Activated CD4-positive, alpha-beta memory T cell treated with anti-CD3 and anti-CD28 coated beads for 36 hours (primary cell): ENCODE measurements at places on chromosomes 3 and 15.

- no peak for DNase-seq
Measured at GRCh38 chr3:171412054-171412453, 48.2 kb downstream of the TNIK start.

GRCh38 chr3:126459111-126459762 lies 16.5 kb downstream of the ZXDC start:
- DNase-seq = no peak

GRCh38 chr3:23035927-23036640 lies 167.0 kb upstream of the UBE2E2 start:
- DNase-seq = peak; percentile 9

- no peak for DNase-seq
Measured at GRCh38 chr15:47294765-47295259, 422.5 kb upstream of the SEMA6D start.

GRCh38 chr15:69417581-69417980 lies 3.4 kb downstream of the KIF23 start:
- no peak for DNase-seq

DNA sequence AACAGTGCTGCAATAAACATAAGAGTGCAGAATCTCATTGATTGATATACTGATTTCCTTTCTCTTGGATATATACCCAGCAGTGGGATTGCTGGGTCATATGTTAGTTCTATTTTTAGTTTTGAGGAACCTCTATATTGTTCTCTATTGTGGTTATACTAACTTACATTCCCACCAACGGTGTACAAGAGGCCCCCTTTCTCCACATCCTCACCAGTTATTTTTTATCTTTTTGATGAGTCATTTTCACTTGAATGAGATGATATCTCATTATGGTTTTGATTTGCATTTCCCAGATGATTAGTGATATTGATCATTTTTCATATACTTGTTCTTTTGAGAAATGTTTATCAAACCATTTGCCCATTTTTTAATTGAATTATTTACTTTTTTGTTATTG lies 12.4 kb upstream of the IREB2 start:
- DNase-seq = no peak

DNA sequence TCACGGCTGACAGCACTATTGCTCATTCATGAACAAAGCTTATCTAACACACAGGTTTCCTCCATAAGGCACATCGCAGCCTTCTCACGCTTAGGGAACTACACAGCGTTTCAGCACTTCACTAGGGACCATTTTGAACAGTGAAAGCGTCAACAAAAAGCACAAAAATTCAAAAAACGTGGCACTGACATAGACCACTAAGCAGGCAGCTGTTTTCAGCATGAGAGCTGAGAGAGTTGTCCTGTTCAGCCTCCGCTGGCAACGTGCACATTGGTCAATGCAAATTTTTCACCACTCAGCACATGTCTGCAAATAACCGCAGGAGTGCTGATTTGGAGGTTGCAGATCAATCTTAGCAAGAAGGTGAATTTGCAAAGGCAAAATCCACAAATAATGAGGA lies 109.2 kb downstream of the LRRK1 start:
- DNase-seq = no peak

- DNase-seq = no peak
Measured at GRCh38 chr15:93150910-93151881, 62.2 kb upstream of the RGMA start.

DNA sequence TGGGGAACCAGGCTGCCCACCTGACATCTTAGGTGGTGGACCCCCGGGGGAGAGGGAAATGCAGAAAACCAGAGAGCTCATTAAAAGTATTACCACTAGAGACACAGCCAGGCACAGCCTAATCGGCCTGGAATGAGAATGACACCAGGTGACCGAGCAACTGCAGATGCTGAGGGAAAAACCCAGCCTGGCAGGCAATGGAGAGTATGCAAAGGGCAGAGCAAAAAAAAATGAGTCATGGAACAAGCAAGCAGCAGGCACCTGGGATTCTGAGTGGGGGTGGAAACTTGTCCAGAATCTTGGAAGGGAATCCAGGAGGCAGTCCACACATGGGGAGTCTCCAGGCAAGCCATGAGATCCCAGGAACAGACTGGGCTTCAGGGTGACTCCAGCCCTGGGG lies 183.7 kb upstream of the LRRN1 start:
- no peak for DNase-seq

DNA sequence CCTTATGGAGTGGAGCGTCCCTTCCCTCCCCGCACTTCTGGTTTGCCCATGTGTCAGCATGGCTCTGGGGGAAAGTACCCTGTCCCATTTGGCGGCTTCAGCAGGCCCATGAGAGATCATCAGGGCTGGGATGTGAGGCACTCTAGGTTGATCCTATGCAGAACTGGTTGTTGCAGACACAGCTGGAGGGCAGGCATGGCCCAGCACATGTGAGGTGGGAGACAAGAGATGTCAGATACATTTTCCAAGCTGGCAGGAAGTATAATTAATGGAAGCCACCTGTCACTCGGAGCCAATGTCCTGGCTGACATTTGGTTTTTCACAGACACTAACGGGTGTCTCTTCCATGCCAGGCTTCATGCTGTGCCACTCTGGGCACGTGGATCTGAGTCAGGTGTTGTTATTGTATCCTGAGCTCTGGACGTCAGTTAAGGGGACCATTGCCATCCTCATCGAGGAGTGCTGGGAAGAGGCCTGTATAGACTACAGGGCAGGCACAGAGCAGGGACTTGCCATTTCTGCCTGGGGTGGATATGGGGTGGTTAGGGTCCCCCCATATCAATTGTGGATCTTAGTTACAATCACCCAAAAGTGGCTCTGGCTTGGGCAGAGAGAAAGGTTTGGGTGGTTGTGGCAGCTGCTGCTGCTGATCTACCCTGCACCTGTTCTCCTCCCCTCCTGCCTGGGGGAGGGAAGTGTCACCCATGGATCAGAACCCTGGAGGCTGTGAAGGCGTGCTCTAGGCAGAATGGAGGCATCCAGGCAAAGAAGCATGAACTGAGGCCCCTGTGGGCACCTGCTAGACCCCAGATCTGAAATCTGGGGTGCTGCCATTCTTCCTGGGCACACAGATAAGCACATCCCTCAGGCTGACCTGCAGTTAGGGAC lies 140.7 kb downstream of the FBLN2 start:
- no peak for DNase-seq

- no peak for DNase-seq
Measured at GRCh38 chr3:119310071-119310470, 15.9 kb downstream of the ARHGAP31 start.

DNA sequence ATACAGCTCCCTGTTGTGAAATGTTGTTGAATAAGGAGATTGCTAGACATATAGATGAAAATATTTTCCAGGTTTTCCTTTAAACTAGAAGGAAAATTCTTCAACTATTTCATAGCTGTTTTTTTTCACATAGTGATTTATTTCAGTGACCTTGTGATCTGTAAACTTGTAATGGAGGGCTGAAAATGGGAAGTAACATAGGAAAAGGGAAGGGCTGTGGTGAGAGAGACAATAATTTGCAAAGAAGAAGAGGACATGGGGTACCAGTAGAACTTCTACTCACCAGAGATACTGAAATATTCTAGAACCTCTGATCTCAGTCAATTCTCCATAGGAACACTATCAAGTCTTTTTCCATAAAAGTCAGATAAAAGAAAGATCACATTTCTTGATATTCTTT lies 60.4 kb downstream of the PLS1 start:
- DNase-seq = no peak

GRCh38 chr3:104180906-104181305 lies 1185.8 kb upstream of the ALCAM start:
- DNase-seq = no peak

DNA sequence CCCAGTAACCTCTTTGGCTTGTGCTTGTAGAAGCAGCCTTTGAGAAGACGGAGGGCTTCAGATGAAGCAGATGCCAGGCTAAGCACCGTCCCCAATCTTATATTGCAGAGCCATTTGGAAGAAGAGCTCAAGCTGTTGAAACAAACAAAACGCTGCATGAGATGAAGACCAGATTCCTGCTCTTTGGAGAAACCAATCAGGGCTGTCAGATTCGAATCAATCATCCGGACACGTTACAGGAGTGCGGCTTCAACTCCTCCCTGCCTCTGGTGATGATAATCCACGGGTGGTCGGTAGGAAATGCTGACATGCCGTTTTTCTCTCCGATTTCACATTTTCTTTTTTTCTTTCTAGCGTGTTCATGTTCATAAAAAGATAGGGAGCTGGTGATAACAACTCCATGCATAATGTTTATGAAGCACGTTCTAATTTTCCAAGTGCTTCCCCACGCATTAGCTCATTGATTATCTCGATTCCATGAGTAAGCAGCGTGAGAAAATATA lies 106.5 kb downstream of the LIPC start:
- no peak for DNase-seq
